ENCODE measurements at places on chromosomes 1 and 21. TPM values are rescaled to one million over a fixed set of nuclear protein-coding genes. Genes with fewer than 3 reads are reported as not detected.
A peak's percentile ranks its signal among the peaks of the same experiment; 100 is the strongest.

The FAM76A gene
- total RNA-seq, result 11.6 TPM

The DIRAS3 gene
- 15.8 TPM for total RNA-seq

The LRRC53 gene
- total RNA-seq, result not detected

The LORICRIN gene
- total RNA-seq, result not detected

The HEATR1 gene
- total RNA-seq, result 28.8 TPM

The FCRL2 gene
- total RNA-seq, result not detected

- DNase-seq, result no peak
- no peak overlapping the region for H3K4me3 ChIP-seq
- no peaks in the 10 kb centered on the region for H3K36me3 ChIP-seq
Observed at GRCh38 chr21:28224191-28224726, 768.4 kb downstream of the LTN1 start.

GRCh38 chr1:115660151-115660550 is 18.4 kb downstream of the VANGL1 start:
- no peaks in the 10 kb centered on the region for H3K27me3 ChIP-seq
- H3K4me1 ChIP-seq, result peaks cover 20% of the 10 kb centered on the region
- H3K27ac ChIP-seq, result no peak overlapping the region
- no peak for DNase-seq
- no peak overlapping the region for H3K4me3 ChIP-seq

DNA sequence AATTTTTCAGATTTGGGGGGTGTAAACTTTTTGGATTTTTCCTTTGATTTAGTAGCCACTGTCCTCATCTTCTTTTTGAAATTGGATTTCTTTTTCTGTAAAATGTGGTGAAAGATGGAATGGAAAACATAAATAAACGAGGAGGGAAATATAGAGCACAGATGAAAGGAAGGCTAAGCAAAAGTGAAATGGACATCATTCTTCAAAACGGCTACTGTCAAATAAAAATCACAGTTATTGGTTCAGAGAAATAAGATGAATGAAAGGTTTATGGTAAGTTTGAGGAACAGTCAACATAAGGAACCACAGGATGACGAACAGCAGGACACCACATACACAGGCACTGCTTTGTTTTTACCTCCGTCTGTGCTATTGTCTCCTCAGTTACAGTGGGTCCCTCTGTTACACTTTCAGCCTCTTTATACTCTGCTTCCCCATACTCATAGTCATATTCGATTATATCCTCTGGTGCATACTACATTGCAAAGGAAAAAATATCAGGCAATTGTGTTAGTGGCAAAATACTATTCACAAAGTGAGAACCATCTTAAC is 82.4 kb downstream of the COL11A1 start:
- no peak overlapping the region for H3K27ac ChIP-seq
- no peaks in the 10 kb centered on the region for H3K36me3 ChIP-seq
- no peak for DNase-seq
- H3K4me3 ChIP-seq, result no peak overlapping the region

DNA sequence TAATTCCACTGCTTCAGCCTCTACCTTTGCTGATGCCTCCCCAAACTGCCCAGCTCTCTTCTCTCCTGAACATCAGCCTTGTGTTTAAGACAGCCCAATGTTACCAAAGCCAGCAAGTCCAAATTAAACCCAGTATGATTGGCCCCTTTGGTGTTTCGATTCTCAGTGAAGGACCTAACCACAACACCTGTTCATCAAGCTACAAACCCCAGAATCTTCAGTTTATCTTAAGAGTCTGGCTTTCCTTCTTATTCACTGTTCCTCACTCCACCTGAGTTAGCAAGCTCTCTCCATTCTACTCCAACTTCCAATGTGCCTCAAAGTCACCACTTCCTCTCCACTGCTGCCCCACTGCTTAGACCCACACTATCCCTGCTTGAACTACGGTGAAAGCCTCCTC is 25.5 kb upstream of the ITPKB start:
- H3K27ac ChIP-seq, result no peak overlapping the region
- H3K36me3 ChIP-seq, result no peaks in the 10 kb centered on the region
- no peak for DNase-seq
- H3K4me1 ChIP-seq, result no peaks in the 10 kb centered on the region
- H3K27me3 ChIP-seq, result peaks cover 9% of the 10 kb centered on the region
- H3K4me3 ChIP-seq, result no peak overlapping the region

DNA sequence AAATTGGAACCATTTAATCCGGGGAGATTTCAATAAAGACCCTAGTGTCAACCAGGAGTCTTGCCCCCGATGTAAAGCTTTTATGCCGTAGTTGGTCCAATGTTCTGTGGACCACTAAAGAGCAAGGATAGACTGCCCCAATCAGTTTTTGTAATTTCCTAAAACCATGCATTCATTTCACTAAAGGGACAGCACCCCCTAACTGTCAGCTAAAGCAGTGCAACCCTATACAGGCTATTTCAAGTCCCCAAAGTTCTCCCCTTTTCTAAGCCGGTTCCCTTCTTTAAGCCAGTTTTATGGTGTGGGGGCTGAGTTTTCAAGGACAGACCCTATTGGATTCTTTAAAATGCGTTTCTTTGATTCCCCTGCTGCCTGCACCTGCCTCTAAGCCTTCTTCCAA is 12.7 kb upstream of the PDPN start:
- no peaks in the 10 kb centered on the region for H3K36me3 ChIP-seq
- H3K27me3 ChIP-seq, result peaks cover 10% of the 10 kb centered on the region
- H3K27ac ChIP-seq, result no peak overlapping the region
- no peak overlapping the region for H3K4me3 ChIP-seq
- H3K4me1 ChIP-seq, result no peaks in the 10 kb centered on the region

DNA sequence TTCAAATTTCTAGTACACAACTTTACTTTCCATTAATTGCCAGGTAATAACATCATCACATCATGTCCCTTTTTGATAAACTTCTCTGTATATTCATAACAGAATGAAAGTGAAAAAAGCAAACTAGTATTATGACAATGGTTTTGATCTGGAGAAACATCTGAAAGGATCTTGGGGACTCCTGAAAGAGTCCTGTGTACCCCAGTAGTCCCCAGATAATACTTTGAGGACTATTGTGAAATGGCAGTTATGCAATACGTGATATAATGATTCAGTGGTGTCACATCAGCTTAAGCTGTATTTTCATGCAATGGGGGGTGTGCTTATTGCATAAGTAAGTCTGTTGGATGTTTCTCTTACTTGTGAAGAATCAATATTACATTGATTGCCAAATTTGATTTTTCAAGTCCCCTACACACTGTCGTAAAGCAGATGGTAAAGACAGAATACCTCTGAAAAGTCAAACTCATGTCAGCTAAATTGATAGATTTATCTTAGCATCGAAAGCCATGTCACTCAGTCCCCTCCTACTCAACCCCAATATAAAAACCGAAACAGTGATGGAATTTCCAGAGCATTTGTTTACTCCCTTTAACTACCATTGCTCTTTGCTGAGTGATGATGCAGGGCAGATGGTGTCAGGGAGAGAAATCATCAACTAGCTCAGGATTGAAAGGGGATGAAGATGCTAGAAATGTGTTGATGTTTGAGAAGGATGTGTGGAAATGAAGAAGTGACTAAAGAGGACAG is 146.7 kb upstream of the C1orf105 start:
- H3K4me1 ChIP-seq, result no peaks in the 10 kb centered on the region
- no peak overlapping the region for H3K4me3 ChIP-seq
- no peak for DNase-seq

GRCh38 chr1:184843732-184844495 is 89.3 kb upstream of the EDEM3 start:
- no peak overlapping the region for H3K27ac ChIP-seq
- no peaks in the 10 kb centered on the region for H3K36me3 ChIP-seq
- peaks cover 4% of the 10 kb centered on the region for H3K4me1 ChIP-seq
- no peak for DNase-seq
- no peak overlapping the region for H3K4me3 ChIP-seq

DNA sequence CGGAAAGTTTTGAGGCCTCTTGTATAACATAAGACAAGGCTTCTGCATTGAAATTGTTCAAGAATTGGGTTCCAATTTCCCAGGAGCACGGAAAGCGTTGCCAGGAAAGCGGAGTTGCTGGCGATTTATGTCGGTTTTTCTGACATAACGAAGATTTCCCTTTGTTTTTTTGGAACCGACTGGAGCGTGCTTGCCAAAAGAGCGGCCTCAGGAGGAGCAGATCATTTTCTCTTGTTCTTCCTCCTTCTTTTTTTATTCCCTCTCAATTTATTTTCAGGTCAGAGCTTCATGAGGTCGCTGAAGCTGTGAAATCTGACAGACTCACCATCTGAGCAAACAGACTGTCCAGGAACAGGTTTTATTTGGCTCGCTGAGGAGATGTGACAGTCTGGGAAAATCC is 275.5 kb downstream of the CAMTA1 start:
- no peak overlapping the region for H3K27ac ChIP-seq
- no peaks in the 10 kb centered on the region for H3K4me1 ChIP-seq
- no peak for DNase-seq
- H3K27me3 ChIP-seq, result no peaks in the 10 kb centered on the region

- H3K27me3 ChIP-seq, result no peaks in the 10 kb centered on the region
- H3K4me3 ChIP-seq, result no peak overlapping the region
- no peaks in the 10 kb centered on the region for H3K36me3 ChIP-seq
- H3K27ac ChIP-seq, result no peak overlapping the region
- DNase-seq, result no peak
- no peaks in the 10 kb centered on the region for H3K4me1 ChIP-seq
Observed at GRCh38 chr1:185144233-185144632, 12.5 kb downstream of the TRMT1L start.

DNA sequence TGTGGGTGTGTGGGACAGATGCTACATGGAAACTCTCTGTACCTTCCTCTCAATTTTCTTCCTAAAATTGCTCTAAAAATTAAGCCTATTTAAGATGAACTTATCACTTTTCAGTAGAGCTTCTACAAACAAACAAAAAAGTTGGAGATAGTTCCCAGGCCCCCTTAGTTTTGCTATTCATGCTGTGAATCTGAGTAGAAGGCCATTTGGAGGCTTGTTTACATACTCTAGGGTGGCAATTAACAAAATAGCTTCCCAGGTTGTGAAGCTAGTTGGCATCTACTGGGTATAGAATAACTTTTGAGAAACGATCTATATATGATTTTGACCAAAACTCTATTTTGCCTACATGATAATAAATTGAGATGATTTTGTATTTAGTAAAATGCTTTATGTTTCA is 541.4 kb upstream of the B3GALT2 start:
- no peak overlapping the region for H3K4me3 ChIP-seq
- H3K4me1 ChIP-seq, result peaks cover 5% of the 10 kb centered on the region
- H3K27me3 ChIP-seq, result no peaks in the 10 kb centered on the region
- no peaks in the 10 kb centered on the region for H3K36me3 ChIP-seq

GRCh38 chr1:217948741-217949140 is 317.6 kb downstream of the SPATA17 start:
- H3K27ac ChIP-seq, result no peak overlapping the region
- H3K4me1 ChIP-seq, result no peaks in the 10 kb centered on the region
- no peaks in the 10 kb centered on the region for H3K27me3 ChIP-seq
- no peak overlapping the region for H3K4me3 ChIP-seq

- no peak overlapping the region for H3K4me3 ChIP-seq
- peaks cover 55% of the 10 kb centered on the region for H3K4me1 ChIP-seq
- DNase-seq, result peak; percentile 82
- no peaks in the 10 kb centered on the region for H3K27me3 ChIP-seq
- no peaks in the 10 kb centered on the region for H3K36me3 ChIP-seq
- H3K27ac ChIP-seq, result no peak overlapping the region
Observed at GRCh38 chr1:103529746-103530145, 4.2 kb downstream of the RNPC3 start.

- H3K27me3 ChIP-seq, result no peaks in the 10 kb centered on the region
- H3K36me3 ChIP-seq, result no peaks in the 10 kb centered on the region
- no peak overlapping the region for H3K4me3 ChIP-seq
- no peak overlapping the region for H3K27ac ChIP-seq
Observed at GRCh38 chr1:25451908-25452307, 21.2 kb downstream of the MACO1 start.

DNA sequence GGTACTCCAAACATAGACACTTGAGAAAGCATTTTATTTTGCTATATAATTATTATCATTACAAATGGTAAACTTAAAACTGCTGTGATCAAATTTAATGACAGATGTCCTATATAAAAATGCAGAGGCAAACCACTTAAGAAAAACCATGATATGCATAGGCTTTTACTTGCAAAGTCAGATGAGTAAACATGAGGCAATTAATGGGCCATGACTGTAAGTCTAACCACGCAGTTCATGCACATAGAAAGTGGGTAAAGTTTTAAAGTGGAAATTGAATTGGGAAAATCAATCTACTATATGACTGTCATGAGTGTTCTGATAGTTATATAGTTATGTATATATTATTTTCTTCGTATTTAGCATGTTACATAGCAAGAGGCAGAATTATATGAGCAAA is 219.2 kb downstream of the PTPRC start:
- no peaks in the 10 kb centered on the region for H3K36me3 ChIP-seq
- peaks cover 8% of the 10 kb centered on the region for H3K4me1 ChIP-seq
- no peaks in the 10 kb centered on the region for H3K27me3 ChIP-seq

All from adrenal gland (tissue), 19 donors.